NCI-H526 (cell line): ENCODE measurements at places on chromosomes 5 and 9.
A peak's percentile ranks its signal among the peaks of the same experiment; 100 is the strongest.

DNA sequence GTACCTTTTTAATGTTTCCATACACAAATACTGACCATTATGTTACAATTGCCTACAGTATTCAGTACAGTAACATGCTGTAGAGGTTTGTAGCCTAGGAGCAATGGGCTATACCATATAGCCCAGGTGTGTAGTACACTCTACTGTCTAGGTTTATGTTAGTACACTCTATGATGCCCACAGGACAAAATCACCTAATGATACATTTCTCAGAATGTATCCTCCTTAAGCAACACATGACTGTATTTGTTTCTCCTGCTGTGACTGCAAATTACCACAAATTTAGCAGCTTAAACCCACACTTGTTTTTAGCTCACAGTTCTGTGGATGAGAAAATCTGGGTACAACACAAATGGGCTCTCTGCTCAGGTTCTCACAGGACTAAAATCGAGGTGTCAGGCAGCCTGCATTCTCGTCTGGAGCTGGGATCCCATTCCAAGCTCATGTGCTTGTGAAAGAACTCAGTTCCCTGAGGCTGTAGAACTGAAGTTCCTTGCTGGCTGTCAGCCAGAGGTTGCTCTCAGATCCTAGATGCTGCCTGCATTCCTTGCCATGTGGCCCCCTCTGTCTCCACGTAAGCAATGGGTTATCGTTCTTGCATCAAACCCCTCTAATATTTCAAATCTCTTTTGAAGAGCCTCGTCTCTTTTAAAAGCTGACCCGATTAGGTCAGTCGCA is 38.6 kb upstream of the PIK3R1 start:
- DNase-seq: no peak

GRCh38 chr9:131279196-131279862 is 3.0 kb upstream of the FAM78A start:
- DNase-seq: no peak

GRCh38 chr5:134258896-134259295 is 33.0 kb upstream of the PPP2CA start:
- no peak for DNase-seq

GRCh38 chr9:1619915-1620710 is 395.0 kb upstream of the SMARCA2 start:
- DNase-seq: peak; percentile 38

GRCh38 chr9:33112094-33112493 is 35.6 kb upstream of the SMU1 start:
- DNase-seq: no peak
